ENCODE measurements at places on chromosomes 12 and 14. TPM values are rescaled to one million over a fixed set of nuclear protein-coding genes. Genes with fewer than 3 reads are reported as not detected.

SERPINA12 gene
- not detected for total RNA-seq

RTL1 gene
- 0.30 TPM for total RNA-seq

PPM1H gene
- 7.0 TPM for total RNA-seq

KLHDC1 gene
- total RNA-seq = 0.50 TPM

JPH4 gene
- total RNA-seq = not detected

EFS gene
- total RNA-seq = not detected

All from A549 treated with CpdA at 1 μM for 4 hours (cell line).